ENCODE measurements at places on chromosomes 1 and 21.

DNA sequence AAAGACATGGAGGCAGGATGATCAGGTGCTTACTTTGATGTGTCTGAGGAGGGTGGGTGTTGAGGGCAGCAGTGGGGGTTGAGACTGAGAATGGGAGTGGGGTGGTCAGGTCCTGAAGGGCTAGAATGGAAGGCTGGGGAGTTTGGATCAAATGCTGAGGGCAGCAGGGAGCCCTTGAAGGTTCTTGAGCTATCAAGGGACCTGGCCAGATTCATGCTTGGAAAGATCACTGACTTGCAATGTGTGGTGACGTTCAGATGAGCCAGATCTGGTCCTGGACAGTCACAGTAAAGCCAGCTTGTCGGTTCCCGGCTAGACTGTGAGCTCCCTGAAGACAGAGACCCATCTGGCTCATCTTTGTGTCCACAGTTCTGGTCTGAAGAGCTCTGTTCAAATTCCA, 3.8 kb downstream of the EPHB2 start:
- no peak for DNase-seq

GRCh38 chr1:60833173-60833572, 249.2 kb upstream of the NFIA start:
- DNase-seq = no peak

GRCh38 chr1:37951041-37951782, 4.4 kb upstream of the INPP5B start:
- DNase-seq = no peak

- DNase-seq = no peak
These were observed 157.2 kb downstream of the ST6GALNAC5 start for GRCh38 chr1:77024500-77024899.

DNA sequence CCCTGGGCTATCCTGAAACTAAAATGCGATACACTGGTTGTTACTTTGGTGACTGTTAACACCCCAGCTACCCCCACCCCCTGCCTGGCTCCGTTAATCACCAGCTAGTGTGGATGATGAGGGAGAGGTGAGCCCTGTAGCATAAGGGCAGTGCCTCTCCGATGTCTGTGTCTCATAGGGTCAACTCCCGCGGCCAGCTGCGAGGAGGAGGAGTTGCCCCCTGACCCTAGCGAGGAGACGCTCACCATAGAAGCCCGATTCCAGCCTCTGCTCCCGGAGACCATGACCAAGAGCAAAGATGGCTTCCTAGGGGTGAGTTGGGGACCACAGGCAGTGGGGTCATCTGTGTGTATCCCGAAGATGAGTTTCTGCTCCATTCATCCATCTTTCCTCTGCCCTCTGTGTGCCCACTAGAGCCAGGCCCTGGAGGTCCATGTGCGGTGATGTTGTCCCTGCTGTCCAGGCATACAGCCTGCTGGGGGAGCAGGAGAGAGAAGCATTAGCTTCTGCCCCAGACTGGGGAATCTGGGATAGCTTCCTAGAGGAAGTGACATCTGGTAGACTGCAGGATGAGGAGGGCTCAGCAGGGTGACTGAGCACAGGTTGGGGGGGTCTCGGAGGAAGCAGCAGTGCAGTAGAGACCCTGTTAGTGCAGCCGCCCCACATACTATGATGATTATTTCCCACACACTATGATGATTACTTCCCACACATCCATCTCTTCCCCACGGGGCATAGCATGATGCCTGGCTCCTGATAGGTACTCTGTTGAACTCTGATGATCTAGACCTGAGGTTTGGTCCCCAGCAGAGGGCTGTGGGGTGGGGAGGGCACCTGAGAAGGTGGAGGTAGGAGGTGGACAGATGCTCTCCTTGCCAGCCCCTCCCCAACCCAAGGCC, 5.2 kb downstream of the SELENON start:
- no peak for DNase-seq

GRCh38 chr1:157411064-157411463, 141.3 kb downstream of the FCRL5 start:
- DNase-seq = no peak

All from ovary (tissue), 10 donors.